Tongue (tissue), 3 donors: ENCODE measurements at places on chromosomes 11 and 22. TPM values are rescaled to one million over a fixed set of nuclear protein-coding genes. Genes with fewer than 3 reads are reported as not detected.
A peak's percentile ranks its signal among the peaks of the same experiment; 100 is the strongest.

- DNase-seq: no peak
Measured at GRCh38 chr22:30598986-30599385, 7.3 kb upstream of the PES1 start.

DNA sequence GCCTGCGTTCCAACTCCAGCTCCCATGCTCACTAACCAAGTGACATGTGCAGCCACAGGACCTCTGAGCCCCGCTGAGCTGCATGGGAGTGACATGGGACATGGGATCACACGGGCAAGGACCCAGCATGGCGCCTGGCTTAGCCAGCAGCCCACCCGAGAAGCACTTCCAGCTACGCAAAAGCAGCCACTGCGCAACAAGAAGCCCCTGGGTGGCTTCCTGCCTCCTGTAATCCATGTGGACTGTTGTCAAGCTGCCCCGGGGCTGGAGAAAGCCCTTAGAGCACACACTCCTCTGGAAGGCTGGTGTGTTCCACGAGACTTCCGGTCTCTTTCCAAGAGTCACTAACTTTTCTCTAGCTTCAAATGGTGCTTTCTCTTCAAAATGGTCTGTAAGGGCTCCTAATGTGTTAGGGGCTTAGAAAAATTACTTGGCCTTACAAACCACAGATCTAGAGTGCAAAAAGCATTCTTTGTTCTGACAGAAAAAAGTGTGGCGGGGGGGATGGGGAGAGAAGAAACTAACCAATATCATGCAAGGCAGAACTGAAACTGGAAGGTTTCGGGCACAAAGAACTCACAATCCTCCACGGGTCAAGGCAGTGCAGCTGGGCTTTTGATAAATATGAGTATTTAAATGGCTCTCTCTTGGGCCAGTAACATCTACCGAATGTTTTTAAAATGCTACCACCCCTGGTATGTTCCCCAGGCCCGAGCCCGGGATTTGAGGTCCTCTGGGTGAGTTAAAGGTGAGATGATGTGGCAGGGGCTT is 5.5 kb downstream of the C11orf24 start:
- no peak for DNase-seq

GRCh38 chr11:83681031-83681781 is 395.0 kb upstream of the CCDC90B start:
- peak; percentile 68 for DNase-seq

DNA sequence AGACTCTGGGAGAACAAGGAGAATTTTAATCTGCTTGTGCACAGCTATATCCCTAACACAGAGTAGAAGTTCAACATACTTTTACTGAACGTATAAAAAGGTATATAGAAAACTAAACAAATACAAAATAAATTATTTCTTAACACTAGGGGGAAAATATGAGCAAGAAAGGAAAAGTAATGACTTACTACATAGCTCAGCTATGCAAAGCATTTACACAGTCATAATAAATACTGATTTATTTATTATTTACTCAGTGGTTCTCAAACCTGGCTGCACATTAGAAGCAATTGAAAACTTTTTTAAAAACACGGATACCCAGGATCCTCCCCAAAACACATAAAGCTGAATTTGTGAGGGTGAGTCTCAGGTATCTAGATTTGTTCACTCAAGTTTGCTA is 182.5 kb downstream of the TTC28 start:
- no peak for DNase-seq

DNA sequence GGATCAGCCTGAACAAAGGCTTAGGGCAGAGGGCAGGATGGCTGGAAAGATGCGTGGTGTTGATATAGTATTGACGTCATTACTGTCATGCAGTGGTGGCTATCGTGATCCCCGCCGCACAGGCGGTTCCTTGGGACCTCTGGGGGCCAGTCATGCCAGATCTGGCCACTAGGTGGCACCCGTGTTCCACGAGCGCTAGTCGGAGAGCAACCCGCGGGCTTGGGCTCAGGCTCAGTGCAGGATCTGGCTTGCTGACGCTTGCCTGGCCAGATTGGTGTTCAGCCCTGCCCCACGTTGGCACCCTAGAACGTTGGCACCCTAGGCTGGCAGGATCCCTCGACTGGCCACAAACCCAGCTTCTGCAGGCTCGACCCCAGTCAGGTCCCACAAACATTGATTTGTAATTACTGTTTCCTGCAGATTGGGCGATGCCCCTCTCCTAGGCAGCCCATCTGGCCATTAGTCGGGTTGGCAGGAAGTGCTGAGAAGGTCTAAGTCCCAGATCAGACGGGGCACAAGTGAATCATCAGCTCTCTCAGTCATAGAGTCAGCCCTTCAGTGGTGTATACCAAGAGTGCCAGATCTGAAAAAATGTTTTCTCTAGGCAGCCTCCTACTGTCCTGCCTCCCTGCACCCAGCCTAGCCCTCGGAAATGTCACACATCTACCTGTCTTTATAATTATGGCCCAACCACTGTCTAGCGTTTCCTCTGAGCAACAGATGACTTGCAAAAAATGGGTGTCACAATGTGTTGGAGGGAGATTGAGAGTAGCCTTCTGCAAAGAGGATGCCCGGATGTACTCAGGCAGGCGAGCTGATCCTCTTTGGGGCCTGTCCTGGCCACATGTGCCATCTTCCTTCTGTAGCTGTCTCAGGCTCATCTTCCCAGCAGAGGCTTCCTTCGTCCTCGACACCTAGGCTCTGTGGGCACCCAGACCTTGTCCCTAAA is 315.3 kb downstream of the TMEM135 start:
- peak; percentile 90 for DNase-seq

- peak; percentile 33 for DNase-seq
Measured at GRCh38 chr11:113419454-113420003, 31.9 kb downstream of the ANKK1 start.

GRCh38 chr22:17576470-17576869 is 13.2 kb downstream of the SLC25A18 start:
- DNase-seq: no peak

The FXYD6 gene
- total RNA-seq: 78.6 TPM

The NTM gene
- total RNA-seq: 12.1 TPM

The GGTLC3 gene
- total RNA-seq: not detected

The SCGB1A1 gene
- total RNA-seq: not detected

The FGF19 gene
- total RNA-seq: 1.8 TPM

The ADAMTS15 gene
- total RNA-seq: 35.1 TPM

The RAB36 gene
- 3.4 TPM for total RNA-seq

The APOA4 gene
- not detected for total RNA-seq

The SNX32 gene
- total RNA-seq: 0.10 TPM

The SYT7 gene
- 6.5 TPM for total RNA-seq
